ENCODE measurements at places on chromosomes 3 and 15.

GRCh38 chr15:38479266-38479665 is 25.3 kb downstream of the FAM98B start:
- no peak for DNase-seq

GRCh38 chr3:40753951-40754350 is 229.2 kb downstream of the ZNF621 start:
- no peak for DNase-seq

DNA sequence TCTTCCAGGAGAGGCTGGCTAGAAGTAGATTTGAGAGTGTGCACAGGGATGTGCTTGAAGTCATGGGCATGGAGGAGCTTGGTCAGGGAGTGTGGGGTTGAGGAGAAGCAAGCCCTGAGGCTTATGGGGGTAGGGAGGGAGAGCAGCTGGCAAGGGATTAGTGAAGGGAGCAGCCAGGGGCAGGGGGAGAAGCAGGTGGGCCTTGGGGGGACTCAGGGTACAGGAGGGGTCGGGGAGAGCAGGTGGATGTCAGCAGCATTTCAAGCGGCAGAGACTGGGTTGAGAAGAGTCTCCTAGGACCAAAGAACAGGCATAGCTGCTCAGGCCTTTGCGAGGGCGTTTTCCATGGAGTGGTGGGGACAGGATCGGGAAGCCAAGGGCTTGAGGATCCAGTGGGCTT is 3.4 kb upstream of the LMAN1L start:
- no peak for DNase-seq

- no peak for DNase-seq
These were observed 404.6 kb downstream of the SI start for GRCh38 chr3:164673738-164674137.

DNA sequence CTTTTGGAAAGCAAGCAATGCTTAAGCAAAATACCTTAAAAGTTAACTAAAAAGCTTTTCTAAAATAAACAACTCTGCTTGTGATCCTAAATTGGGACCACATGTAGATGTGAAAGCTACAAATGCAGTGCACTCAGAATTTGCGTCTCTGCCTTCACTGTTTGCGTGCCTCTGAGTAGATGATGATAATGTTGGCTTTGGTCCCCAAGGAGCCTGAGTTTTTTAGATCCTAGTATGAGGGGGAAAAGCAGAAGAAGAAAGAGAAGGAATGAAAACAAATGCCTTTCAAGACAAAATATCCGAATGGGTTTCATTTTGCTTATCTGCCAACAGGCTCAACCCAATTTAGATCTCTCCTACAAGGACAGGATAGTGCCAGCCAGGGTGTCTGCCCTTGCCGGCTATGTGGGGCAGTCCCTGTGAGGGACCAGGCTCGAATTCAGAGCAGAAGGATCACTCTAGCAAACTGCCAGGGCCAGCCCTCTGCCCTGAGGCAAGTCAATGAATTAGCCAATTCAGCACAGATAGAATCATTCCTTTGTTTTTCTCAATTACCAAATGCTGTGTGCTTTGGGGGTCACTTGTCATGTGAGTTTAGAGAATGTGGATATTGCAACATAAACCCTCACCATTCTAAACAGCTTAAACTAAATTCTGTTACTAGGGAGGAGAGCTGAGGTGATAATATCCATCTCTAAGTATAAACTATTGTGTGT is 28.5 kb downstream of the SCG5 start:
- no peak for DNase-seq
